ENCODE measurements at places on chromosomes 5 and 9.

DNA sequence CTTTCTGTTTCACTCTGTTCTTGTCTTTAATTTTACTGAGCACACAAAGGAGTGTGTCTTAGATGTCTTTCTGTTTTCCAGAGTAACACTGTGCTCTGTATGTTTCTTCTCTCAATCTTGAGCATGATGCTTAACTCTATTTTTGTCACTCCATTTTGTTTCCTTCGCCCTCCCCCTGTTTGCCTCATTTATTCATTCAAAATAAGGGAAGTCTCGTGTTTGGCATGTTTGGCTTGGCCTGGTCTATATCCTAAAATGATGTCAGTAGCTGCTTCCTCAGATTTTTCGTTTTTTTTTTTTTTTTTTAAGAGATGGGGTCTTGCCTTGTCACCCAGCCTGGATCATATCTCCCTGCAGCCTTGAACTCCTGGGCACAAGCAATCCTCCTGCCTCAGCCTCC is 22.0 kb downstream of the ZNF618 start:
- no peak for DNase-seq

GRCh38 chr5:180604271-180604670 is 13.0 kb upstream of the SCGB3A1 start:
- no peak for DNase-seq

DNA sequence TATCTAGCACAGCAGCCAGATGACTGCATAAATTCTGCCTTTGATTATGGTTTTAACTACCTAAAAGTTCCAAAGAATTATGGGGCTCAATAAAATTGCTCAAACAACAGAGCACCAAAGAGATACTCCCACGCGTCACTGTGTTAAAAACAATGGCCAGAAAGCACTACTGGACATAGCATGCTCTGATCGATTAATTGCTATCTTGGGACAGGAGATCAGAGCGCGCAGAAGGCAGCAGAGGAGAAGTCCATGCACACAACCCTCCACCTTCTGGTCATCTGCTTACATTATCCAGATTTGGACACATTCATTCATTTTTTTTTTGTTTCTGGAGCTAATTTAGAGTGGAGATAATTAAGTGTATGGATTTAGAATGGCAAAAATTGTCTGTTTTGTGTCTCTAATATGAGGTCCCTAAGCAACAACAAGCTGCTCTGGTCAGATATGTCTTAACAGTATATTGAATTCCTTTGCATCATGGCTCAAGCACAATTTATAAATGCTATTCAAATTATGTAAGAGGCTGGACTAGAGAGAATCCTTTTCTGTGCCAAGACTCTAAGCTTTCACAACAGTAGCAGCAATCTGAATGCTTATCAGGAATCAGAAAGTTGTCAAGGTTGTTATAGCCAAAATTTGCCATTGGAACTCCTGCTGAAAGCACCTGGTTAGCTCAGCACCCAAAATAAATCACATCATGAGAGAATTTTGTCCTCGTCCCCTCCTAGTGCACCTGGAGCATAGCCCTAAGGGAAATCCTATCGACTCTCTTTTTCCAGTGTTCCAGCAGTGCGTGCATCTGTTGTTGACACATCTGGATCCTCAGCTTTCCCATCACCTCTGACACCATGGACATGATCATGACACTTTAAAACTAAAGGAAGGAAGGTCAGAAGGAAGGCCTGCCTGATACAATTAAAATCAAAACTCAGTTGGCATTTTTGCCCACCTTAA is 98.6 kb upstream of the HMHB1 start:
- no peak for DNase-seq

DNA sequence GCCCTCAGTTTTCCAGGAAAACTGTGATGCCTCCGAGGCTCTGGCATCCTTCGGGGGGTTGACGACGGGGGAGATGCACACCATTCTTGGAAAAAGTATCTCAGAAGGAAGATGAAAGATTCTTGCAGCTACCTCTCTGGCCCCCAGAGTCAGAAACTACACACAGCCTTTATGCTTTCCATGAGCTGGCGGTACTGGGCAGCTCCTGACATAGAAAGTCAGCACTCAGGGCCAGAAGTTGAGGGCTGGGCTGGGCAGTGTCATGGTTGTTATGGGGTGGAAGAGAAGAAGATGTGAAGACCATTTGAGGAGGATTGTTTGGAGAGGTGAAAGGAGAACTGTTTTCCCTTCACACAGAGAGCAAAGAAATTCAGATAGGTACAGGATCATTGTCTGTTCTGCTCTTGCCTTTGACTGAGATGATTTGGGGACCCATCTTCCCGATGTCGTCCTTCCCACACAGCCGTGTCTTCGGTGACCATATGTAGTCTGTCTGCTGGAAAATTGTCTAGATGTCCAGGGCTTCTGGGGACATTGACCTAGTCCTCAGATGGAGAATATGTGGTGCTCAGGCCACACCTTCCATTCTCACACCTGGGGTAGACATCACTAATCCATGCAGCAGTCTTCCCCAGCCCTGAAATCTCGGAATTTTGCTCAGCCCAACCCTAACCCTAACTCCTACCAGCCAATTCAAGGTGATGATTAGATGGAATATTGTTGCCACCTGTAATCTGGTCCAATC is 237.1 kb downstream of the CACNA1B start:
- no peak for DNase-seq

GRCh38 chr5:133363807-133364587 is 248.3 kb downstream of the FSTL4 start:
- DNase-seq: no peak

GRCh38 chr5:173648308-173648866 is 31.9 kb upstream of the BOD1 start:
- no peak for DNase-seq

DNA sequence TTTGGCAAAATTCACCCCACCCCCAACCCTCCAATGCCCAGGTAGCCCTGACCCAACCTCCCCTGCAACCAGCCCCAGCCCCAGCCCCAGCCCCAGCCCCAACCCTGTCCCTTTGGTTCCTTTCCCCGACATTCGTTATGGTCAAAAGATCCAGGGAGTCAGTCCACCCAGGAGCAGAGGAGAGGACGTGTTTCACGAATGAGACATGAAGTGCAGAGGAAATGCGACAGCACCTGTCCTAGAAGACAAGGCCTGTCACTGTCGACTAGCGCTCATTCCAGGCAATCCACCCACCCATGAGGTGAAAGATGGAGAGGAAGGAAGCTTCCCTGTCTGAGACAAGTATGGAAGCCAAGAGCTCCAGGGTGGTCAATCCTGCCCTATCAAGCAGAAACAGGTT is 485.0 kb downstream of the SPATA31A7 start:
- DNase-seq: no peak

GRCh38 chr9:124625087-124625486 is 117.9 kb upstream of the NR5A1 start:
- peak; percentile 8 for DNase-seq

- no peak for DNase-seq
Measured at GRCh38 chr9:7226007-7226640, 468.4 kb downstream of the KDM4C start.

DNA sequence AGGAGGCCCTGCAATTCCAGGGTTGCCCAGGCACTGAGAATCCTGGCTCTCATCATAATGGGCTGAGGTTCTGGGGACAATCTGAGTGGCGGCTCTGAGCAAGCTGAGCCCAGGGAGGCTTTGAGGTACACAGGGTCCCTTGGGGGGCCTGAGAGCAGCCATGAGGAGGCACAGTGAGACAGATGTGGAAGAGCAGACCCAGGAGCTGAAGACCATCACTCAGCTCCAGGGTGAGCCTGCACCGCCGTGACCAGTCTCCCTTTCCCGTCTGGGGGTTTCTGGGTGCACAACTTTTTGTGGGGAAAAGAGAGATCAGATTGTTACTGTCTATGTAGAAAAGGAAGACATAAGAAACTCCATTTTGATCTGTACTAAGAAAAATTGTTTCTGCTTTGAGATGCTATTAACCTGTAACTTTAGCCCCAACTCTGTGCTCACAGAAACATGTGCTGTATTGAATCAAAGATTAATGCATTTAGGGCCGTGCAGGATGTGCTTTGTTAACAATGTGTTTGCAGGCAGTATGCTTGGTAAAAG is at the start of gene CCDC183:
Gene CCDC183, plus strand, starts transcription at position 101 of the 537 bp plus-strand sequence. Its CDS starts 60 bp downstream, at position 161.
- DNase-seq: no peak

DNA sequence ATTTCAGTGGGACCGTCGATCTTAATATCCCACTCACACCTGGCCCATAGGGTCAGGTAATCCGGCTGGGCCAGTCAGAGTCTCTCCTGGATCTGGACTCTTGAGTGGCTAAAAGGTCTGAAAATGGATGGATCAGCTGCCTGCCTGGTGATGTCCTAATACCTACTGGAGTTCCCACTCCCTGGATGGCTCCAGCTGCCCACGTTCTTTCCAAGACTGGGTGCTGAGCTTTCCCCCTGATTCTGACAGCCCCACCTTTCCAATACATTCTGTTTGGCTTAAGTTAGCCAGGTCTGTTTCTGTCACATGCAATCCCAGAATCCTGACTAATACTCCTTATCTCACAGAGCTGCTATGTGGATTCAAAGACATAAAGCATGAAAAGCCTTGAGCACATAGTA is 10.2 kb downstream of the SH3PXD2B start:
- no peak for DNase-seq

- no peak for DNase-seq
Measured at GRCh38 chr5:17379100-17379951, 118.7 kb upstream of the TAF11L2 start.

DNA sequence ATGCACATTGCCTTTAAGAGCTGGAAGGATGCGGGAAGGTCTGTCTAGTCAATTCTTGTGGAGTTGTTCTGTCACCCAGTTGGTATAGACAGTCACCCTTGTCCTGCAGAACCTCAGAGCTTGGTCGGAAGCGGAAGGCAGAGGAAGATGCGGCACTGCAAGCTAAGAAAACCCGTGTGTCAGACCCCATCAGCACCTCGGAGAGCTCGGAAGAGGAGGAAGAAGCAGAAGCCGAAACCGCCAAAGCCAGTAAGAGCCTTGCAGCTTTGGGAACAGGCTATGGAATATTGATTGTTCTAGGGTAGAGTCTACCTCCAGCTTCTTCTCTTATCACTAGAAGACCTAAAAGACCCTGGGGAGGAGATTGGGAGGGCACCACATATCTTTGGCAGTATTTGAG is 6.5 kb downstream of the TCOF1 start:
- DNase-seq: no peak

GRCh38 chr5:89208811-89209210 is 325.8 kb upstream of the MEF2C start:
- no peak for DNase-seq

DNA sequence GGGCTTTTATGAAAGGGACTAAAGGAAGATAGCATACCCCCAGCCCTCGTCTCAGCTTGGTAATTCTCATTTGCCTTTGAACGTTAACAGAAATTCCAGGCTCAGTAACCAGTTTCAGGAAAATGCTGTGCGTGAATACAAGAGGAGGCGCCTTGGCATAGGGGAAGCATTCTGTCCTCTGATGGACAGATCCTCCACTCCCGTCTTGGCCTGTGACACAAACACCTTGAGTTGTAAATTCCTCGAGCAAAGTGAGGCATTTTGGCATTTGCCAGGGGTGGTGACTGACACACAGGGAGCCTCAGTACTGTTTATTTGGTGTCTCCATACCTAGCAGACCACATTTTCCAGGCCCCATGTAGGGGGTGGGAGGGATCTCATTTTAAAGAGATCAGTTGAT is 44.8 kb downstream of the APTX start:
- DNase-seq: no peak

GRCh38 chr5:88879724-88880123 is 3.3 kb downstream of the MEF2C start:
- DNase-seq: no peak

DNA sequence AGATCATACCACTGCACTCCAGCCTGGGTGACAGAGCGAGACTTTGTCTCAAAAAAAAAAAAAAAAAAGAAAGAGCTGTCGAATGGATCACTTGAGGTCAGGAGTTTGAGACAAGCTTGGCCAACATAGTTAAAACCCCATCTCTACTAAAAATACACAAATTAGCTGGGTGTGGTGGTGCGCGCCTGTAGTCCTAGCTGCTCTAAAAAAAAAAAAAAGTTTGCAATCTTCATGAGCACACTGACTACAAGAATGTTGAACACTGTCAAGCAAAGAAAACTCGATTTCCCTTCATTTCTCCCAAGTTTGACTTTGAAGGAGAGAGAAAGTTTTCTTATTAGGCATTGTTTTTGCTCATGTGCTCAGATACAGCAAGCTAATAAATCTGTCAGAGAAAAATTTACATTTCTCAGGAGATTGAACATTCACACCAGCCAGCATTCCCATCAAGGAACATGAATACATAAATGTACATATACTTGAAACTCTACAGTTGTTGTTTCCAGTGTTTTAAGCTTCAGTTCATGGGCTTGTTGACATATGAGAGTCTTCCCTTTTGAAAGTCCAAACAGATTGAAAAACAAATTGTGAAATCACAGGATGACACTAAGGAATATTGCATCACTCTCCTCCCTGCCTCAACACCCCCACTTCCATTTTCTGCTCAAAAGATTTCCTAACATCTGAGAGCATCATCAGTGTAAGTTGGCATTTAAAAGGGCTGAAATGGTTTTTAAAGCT is 81.8 kb downstream of the ARRDC3 start:
- DNase-seq: no peak

DNA sequence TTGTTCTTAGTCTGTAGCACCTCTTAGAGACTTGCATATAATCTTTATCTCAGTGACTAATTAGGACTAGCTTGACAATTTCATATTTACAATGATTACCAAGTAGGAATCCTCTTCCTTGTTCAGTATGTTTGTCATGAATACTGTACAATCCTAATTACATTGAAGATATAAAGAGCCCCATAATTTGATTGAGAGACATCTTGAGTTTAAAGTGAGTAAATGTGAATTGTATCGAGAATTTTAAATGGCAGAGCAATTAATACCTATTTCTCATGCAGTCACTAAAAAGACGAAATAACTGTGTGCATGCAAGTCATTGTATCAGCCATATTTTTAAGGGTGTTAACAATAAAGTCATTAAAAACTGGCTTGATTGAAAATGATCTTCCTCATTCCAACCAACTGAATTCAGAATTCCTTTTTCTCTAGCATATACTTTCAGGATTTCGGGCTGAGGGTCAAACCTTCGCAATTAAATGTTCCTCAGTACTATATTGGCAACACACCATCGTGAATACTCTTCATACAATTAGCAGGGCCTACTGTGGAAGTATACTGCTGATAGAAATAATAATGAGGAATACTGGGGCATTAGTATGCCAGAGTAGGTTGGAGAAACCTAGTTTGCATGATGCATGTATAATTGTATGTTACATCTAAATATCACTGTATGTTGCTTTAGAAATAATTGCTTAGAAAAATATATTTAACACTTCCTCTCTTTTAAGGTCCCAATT is 284.7 kb upstream of the TMEM161B start:
- DNase-seq: no peak

DNA sequence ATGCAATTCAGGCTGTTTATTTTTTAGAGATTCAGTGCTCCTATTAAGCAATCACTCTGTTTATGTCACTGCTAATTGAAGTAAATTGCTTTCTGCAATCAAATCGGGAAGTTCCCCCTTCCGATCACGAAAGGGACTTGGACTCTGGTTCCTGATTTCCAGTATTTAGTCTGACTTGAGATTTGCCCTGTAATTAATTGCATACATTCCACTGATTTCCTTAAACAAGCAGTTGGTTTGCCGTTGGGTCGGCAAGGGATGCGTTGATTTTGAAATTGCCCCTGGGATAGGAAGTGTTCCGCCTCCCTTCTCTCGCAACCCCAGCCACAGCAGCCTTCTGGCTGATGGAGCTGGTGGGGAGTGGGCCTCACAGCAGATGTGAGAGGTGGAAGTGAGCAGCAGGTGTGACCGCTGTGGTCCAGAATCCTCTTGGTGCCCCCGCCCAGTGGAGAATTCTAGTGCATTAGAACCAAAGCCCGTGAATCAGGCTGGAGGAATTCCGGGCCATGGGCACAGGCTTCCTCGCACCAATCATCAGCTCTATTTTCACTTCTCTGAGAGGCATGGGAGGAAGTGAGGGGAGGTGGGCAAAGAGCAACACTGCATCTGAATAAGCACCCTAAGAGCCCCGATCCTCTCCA is 102.5 kb downstream of the SPRY4 start:
- DNase-seq: no peak
